ENCODE measurements at places on chromosomes 3 and 15.

DNA sequence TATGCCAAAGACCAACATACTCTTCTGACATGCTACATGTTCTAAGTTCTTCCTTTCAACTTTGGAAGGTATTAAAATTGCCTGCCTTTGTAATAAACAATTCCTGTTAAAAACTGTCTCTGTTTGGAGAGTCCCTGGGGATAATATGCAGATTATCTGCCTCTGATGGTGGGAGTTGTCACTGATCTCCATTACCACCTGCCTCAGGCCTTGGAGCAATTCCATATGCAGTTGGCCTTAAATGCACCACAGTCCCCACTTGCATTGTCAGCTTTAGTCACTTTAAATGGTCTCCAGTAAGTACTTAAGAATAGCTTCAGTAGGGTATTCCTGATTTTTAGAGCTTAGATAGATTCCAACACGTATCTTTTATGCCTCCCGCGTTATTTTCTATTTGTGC is 121.1 kb upstream of the GOLIM4 start:
- no peaks in the 10 kb centered on the region for H3K36me3 ChIP-seq
- H3K27ac ChIP-seq, result no peak overlapping the region
- no peak for DNase-seq
- no peaks in the 10 kb centered on the region for H3K27me3 ChIP-seq
- no peaks in the 10 kb centered on the region for H3K4me1 ChIP-seq
- H3K4me3 ChIP-seq, result no peak overlapping the region

GRCh38 chr15:48992096-48992495 is 28.4 kb upstream of the SHC4 start:
- no peaks in the 10 kb centered on the region for H3K4me1 ChIP-seq
- no peaks in the 10 kb centered on the region for H3K27me3 ChIP-seq
- no peak overlapping the region for H3K27ac ChIP-seq
- H3K4me3 ChIP-seq, result no peak overlapping the region
- H3K36me3 ChIP-seq, result peaks cover 5% of the 10 kb centered on the region

GRCh38 chr3:175914785-175915184 is 1055.7 kb downstream of the NAALADL2 start:
- no peaks in the 10 kb centered on the region for H3K4me1 ChIP-seq
- no peaks in the 10 kb centered on the region for H3K27me3 ChIP-seq
- no peak overlapping the region for H3K4me3 ChIP-seq
- no peaks in the 10 kb centered on the region for H3K36me3 ChIP-seq
- no peak overlapping the region for H3K27ac ChIP-seq

GRCh38 chr3:37765591-37766488 is 95.8 kb upstream of the CTDSPL start:
- no peaks in the 10 kb centered on the region for H3K36me3 ChIP-seq
- peak; percentile 83 for DNase-seq
- peaks cover 26% of the 10 kb centered on the region for H3K4me1 ChIP-seq
- no peaks in the 10 kb centered on the region for H3K27me3 ChIP-seq
- H3K27ac ChIP-seq, result peak overlapping the region; percentile 20
- no peak overlapping the region for H3K4me3 ChIP-seq

- H3K4me3 ChIP-seq, result no peak overlapping the region
- no peaks in the 10 kb centered on the region for H3K36me3 ChIP-seq
- no peaks in the 10 kb centered on the region for H3K4me1 ChIP-seq
- no peaks in the 10 kb centered on the region for H3K27me3 ChIP-seq
- DNase-seq, result no peak
Measured at GRCh38 chr3:190526787-190527762, 13.2 kb downstream of the IL1RAP start.

DNA sequence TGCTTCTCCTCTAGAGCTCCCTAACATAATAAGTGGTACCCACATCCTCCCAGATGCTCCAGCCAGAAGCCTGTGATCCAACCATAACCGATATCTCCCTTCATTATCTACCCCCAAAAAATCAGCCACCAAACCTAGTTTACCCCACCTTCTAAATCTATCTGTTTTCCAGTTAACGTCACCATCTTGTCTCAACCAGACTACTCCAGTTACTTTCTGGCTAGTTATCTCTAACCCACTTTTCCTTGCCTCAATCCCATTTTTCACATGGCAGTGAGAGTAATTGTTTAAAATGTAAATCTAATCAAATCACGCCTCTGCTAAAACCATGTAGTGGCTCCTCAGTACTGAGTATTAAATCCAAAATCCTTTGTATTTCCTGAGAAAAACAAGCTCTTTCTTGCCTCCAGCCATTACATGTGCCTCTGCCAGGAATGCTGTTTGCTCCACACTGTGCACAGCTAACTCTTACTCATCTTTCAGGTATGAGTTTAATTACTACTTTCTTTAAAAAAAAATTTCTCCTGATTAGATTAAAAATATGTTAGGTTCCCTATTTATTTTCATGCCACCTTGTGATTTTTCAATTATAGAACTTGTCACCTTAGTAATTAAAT is 15.4 kb downstream of the CCDC54 start:
- no peak for DNase-seq
- no peak overlapping the region for H3K27ac ChIP-seq
- H3K4me1 ChIP-seq, result no peaks in the 10 kb centered on the region
- no peaks in the 10 kb centered on the region for H3K36me3 ChIP-seq
